ENCODE measurements at places on chromosomes 11 and 22.

GRCh38 chr11:8787372-8787771 is 104.8 kb downstream of the RPL27A start:
- no peak for DNase-seq

DNA sequence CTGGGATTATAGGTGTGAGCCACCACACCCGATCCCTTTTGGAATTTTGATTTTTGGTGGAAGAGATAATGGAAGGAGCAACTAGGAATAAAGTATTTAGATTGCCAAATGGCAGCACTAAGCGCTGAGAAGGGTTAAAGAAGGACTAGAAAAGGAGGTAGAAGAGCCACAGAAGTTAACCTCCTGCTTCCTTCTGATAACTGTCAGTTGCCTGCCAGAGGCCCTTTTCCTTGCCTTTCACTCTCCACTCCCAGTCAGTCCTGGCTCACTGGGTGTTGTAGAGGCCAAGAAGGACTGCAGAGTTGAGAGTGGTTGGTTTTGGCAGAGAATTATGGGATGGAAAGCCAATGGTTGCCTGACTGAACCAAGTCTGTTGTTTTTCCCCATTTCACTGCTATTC is 19.3 kb downstream of the ZC3H12C start:
- no peak for DNase-seq

GRCh38 chr11:128615612-128616011 is 28.3 kb upstream of the ETS1 start:
- DNase-seq: no peak

- no peak for DNase-seq
These were observed 4.2 kb downstream of the PDE2A start for GRCh38 chr11:72670041-72670440.

DNA sequence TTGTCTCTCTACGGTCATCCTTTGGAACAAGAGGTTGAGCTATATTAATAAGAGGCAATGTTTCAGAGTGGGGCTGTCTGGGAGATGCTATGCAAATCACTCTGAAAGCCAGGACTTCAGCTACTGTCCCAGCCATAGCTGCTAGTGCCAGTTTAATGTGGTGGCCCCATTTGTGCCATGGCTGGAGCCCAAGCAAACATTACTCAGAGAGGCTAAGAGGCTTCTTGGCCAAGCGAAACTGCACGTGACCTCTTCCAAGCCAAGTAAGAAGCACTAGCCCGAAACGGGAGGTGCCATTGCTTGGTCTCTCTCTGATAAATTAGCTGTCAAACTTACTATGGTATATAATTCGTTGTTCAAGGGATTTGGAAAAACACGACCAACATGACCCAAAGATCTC is 50.4 kb upstream of the TBCEL start:
- DNase-seq: no peak

- DNase-seq: no peak
These were observed 67.7 kb upstream of the CLNS1A start for GRCh38 chr11:77705195-77705875.

- no peak for DNase-seq
These were observed at the start of gene MICALL1 for GRCh38 chr22:37905534-37906363. TSS of gene MICALL1 (plus strand) at chr22:37906297. CDS start at chr22:37906423, 126 bp downstream.

DNA sequence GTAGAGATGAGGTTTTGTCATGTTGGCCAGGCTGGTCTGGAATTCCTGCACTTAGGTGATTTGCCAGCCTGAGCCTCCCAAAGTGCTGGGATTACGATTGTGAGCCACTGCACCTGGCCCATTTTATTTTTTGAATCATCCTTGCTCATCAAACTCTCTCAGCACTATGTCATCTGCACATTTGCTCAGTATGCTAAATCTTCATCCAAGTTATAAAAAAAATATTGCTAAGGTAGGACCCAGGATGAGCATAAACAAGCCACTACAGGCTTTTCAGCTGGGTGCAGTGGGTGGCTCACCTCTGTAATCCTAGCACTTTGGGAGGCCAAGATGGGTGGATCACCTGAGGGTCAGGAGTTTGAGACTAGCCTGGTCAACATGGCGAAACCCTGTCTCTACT is 510.1 kb upstream of the LARGE1 start:
- no peak for DNase-seq

DNA sequence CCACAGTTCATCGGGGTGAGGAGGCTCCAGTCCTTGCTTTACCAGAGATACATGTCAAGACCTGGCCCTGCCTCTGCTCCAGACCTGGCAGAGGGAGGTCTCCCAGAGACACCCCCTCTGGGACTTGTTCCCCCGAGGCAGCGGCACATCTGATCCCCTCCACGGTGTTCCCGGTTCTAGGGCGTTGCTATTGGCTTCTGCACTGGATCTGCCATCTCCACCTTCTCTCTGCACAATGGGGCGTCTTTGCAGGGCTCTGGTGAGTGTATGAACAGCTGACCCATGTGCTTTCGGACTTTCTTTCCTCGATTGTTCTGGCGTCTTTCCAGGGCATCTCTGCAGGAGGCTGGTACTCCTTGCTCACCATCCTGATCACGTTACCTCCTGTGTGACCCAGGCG is 930.4 kb downstream of the TBC1D22A start:
- DNase-seq: no peak

DNA sequence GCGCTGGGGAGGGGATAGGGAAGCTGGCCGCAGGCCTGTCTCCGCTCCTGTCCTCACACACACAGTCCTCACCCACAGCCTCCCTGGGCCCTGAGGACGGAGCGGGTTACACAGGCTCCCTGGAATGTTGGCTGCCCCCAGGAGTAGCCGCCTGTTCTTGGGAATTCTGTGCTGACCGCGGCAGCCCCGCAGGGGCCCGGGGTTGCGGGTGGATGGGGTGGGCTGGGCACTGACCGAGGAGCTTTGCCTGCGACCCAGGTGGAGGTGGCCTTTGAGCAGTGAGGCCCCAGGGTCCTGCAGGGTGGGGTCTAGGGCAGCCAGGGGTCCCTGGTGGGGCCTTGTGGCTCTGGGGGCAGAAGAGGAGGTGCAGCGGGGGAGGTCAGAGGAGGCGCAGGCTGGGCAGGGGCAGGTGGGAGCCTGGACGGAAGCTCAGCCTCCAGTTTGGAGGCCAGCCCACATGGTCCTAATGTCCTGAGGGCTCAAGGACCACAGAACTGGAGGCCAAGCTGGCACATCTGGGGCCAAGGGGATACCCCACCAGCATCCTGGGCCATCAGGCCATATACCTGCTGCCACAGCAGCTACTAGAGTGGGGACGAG is 6.6 kb upstream of the MRGPRG start:
- no peak for DNase-seq

DNA sequence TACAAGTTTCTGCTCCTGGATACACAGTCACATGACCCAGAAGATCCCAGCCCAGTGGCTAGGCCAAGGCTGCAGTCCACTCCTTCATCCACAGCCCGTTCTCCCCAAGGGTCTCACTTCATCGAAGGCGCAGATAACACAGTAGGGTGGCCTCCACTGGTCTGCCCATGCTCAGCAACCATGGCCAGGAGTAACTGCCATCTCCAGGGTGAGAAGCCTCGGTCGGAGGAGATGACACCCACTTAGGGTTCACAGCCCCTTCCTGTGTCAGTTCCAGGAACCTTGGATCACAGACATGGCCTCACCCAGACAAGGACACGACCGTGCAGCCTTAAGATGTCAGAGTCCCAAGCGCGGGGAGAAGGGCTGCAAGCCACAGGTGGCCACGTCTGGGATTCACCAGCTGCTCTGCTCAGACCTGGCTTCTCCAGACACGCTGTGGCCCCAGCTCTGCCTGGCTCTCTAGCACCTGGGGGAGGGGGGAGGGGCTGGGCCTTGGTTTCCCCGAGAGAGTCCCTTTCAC is 2.6 kb downstream of the BET1L start:
- DNase-seq: no peak

DNA sequence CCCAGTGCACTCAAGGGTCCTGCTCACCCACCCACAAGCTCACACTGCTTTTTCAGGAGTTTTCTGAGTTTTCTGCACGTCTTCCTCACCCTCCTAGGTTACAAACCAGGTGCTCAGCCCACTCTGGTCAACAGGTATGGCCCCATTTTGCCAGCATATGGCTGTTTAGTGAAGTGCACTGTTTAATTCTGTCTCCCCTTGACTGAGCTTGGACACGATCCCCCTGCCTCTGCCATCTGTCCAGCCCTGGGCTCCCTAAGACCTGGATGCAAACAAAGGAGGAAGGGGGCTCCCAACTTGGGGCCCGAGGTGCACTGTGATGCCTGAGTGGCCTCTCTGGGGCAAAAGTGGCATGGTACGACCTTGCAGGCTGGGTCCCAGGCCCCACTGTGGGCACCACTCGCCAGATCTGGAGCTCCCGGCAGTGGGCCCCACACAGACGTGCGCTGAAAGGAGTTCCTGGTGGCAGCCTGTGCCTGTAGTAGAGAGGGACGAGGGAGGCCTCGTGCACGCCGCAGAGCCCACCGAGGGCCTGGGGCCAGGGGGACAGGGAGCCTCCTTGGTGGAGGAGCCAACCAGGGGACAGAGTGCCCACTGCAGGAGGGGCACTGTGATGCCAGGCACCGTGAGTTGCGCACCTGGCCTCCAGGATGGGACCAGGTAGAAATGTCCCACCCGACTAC is 37.3 kb upstream of the COMT start:
- DNase-seq: no peak

DNA sequence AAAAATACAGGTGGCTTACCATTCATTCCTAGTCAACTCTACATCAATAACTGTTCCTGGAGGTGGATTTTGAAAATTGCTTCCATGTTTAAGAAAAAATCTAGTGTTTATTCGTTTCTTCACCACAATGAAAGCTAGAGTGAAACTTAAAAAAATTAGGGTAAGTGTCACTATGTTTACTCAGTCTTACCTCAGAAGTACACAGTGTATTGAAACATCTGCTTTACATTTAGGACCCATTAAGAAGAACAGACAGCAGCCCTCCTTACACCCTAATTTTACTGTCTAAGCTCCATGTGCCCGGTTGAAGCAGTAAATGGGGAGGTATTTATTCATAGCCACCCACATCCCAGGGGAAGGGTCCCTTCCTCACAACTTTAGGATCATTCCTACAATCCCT is 51.4 kb downstream of the PIWIL3 start:
- no peak for DNase-seq

GRCh38 chr11:13333456-13333957 is 55.9 kb downstream of the BMAL1 start:
- no peak for DNase-seq

DNA sequence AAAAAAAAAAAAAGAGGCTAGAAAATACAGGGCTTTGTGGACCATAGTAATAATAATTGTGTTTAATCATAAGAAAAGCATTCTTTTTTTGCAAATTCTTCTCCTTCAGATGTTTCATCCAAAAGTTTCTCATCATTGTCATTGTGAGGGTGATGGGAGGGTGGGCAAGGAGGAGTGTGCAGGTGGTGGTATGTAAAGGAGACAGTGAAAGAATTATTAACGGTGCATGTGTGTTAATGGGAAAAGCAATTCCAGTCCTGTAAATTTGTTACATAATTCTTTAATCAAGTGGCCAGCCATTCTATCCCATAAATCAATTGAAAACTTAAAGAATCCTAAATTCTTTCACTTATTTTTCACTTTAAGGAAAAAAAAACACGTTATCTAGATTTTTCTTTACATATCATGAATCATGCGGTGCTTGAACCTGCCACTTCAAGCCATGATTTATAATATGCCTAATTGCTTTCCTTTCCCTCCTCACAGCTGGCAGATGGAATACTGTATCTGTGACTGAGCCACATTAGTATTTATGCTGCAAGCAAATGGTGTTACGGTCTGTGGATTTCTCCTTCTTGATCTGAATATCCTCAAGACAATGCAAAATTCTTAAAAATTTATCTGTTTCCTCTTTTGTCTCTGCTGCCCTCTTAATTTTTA is 318.5 kb downstream of the JRKL start:
- no peak for DNase-seq

GRCh38 chr11:94926698-94927237 is 46.6 kb downstream of the CWC15 start:
- no peak for DNase-seq

- DNase-seq: no peak
These were observed 257.8 kb upstream of the LUZP2 start for GRCh38 chr11:24238771-24239645.

GRCh38 chr11:35501776-35502175 is 23.6 kb downstream of the PAMR1 start:
- DNase-seq: no peak

DNA sequence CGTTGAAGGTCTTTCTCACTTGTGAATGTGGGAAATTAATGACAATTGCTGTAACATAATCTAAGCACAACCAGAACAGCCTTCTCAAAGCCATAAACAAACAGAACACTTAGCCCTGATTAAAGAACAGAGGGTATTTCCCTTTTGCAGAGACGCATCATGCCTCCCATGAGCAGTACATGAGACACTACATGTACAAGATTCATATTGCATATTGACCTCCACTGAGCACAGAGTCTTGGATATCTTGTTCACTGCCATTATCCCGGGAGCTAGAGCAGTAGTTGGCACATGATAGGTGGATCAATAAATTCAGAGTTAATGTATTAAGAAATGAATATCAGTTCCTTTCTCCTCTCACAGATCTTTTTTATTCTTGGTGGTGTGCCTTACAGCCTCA is 1194.3 kb upstream of the TENM4 start:
- DNase-seq: no peak

DNA sequence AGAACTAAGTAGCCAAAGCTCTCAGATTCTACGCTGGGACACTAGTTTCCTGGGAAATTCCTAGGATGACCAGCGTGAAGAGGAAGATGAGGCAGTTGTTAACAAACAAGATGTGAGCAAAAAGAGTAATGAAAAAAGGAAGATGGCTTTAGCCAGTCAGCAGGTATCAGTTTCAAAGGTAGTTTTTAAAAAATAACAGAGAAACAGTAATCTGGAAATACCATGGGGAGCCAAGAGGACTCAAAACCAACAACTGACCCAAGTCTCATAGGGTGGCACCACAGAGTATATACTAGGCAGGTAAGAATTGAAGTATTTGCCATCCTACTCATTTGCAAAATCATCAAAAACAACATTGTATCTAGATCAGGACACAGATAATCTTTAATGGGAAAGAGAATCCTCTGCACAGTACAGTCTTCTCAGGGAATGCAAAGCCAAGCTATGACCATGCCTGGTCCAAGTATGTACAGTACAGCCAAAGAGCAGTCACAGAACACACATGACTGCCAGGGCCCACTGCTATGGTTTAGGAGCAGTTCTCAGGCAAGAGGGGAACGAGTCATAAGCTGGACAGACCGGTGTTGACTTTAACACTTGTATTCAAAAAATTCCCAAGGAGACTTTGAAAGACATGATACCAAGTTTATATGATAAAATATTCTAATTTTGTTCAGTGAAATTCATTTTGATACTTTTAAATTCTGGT is 20.6 kb downstream of the MSANTD4 start:
- no peak for DNase-seq
